Endothelial cell of umbilical vein (primary cell): ENCODE measurements at places on chromosomes 7 and 10.

DNA sequence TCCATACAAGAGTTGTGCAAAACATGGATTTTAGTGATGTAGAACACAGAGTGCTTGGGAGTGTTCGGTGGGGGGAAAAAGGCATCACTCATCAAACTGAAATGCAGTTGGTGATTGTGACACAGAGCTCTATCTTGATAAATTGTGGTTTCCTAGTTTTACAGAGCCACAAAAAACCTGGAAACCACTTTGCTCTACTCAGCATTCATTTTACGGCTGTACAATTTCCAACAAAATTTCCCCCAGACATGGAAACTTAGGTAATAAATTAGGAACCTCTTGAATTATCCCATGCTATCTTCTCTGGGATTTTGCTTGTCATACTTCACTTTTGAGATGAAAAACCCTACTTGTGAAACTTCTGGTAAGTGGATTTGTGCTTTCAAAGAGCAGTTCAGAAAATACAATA, 614.9 kb upstream of the FZD8 start:
- DNase-seq, result no peak

DNA sequence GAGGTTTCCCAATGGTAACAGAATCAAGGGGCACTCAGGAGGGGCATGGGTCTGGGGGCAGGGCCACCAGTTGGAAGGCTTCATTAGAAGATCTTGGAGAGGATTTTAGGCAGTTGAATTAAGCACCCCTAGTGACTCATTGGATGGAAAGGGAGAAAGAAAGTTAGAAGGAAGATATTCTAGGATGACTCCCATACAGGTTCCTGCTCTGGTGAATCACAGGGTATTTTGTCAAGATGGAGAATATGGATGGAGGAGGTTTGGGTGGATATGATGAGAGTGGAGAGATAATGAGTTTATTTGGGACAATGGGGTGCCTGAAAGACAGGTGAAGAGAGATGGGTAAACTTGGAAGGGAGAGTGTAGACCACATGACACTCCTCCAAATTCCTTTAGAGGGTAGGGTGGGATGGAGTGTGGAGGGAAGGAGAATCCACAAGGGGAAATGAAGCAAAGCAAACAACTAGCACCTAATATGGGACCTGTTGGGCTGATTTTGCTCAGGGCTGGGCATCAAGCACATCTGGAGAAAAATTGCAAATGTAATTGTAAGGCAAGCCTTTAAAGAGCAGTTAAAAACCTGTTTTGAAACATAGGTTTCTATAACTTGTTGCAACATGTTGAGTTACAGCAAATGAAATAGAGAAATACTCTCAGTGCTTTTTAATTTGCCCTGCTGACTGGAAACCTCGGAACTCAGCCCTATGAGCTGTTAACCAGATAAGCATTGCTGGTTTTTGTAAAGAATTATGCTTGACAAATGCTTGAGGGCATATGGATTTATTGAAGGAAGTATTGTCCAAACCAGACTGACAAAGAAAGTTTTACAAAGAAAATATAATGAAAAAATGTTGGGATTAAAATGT, 2.9 kb upstream of the ENTPD7 start:
- no peak for DNase-seq

- DNase-seq, result no peak
These were observed 3.8 kb downstream of the POLM start for GRCh38 chr7:44078521-44078920.

DNA sequence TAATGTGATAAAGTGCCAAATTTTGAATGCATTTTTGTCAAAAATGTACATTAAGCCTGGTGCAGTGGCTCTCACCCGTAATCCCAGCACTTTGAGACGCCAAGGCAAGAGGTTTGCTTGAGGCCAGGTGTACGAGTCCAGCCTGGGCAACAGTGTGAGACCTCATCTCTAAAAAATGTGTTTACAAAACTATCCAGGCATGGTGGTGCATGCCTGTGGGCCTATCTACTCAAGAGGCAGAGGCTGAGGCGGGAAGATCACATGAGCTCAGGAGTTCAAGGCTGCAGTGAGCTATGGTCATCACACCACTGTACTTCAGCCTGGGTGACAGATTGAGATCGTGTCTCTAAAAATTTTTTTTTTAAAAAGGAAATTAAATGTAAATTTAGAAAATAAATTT, 18.5 kb upstream of the MGMT start:
- DNase-seq, result no peak
